ENCODE measurements at places on chromosomes 2 and 18.

GRCh38 chr2:10238991-10239485 lies 63.7 kb upstream of the HPCAL1 start:
- no peak for DNase-seq

DNA sequence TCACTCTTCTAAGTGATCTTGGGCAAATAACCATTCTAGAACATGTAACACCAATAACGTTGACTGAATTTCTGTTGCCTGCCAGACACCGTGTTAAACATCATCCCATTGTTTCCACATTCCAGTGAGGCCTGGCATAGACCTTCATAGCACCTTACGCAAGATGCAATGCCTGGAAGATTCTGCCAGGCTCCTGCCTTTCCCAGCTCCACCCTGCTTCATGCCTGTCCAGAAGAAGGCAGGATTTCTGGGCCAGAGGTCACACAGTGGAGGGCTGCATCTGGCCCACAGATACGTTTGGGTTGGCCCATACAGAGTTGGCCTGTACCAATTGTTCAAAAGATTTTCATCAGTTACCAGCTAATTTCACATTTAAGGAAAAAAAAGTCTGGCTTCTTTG lies 46.3 kb downstream of the EN1 start:
- DNase-seq = no peak

DNA sequence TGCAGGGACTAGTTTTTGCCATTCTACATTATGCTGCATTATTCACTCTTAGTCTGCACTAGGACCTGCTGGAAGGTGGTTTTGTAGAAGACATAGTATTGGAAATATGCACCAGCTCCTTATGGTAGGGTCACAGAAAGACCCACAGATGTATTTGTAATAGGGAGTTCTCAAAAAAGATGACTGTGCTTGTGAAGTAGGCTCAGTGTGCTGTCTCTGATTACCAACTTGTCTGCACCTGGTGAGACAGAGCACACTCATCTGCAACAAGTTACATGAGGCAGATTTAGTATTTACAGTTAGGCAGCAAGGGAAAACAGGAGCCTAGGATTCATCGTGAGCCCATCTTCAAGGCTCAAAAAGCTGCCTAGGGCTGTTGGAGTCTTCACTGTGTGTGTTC lies 29.4 kb downstream of the RHBDD1 start:
- no peak for DNase-seq

DNA sequence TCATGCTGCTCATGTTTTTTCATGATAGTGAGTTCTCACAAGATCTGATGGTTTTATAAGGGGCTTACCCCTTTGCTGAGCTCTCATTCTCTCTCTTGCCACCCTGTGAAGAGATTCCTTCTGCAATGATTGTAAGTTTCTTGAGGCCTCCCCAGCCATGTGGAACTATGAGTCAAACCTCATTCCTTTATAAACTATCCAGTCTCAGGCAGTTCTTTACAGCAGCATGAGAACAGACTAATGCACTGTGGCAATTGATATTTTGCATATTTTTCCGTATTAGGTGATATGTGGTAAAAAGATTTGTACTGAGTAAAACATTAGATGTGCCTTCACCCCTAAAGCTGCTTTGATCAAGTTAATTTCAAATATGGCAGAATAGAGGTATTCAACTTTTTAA lies 48.8 kb downstream of the RAB27B start:
- DNase-seq = no peak

- DNase-seq = no peak
Measured at GRCh38 chr2:71637736-71638135, 184.4 kb downstream of the DYSF start.

GRCh38 chr18:77899972-77900754 lies 650.5 kb downstream of the GALR1 start:
- DNase-seq = peak; percentile 43

All from stimulated activated CD4-positive, alpha-beta T cell treated with anti-CD3 and anti-CD28 coated beads, Interleukin-12 subunit alpha, Interleukin-12 subunit beta, amount 100 ng/mL, for 4 hours (primary cell).